AG10803 (cell line): ENCODE measurements at places on chromosomes 12 and 14.
A peak's percentile ranks its signal among the peaks of the same experiment; 100 is the strongest.

GRCh38 chr12:110365489-110366320 lies 37.8 kb downstream of the ANAPC7 start:
- no peak for DNase-seq

GRCh38 chr12:47610686-47611252 lies 95.1 kb downstream of the RPAP3 start:
- DNase-seq, result no peak

DNA sequence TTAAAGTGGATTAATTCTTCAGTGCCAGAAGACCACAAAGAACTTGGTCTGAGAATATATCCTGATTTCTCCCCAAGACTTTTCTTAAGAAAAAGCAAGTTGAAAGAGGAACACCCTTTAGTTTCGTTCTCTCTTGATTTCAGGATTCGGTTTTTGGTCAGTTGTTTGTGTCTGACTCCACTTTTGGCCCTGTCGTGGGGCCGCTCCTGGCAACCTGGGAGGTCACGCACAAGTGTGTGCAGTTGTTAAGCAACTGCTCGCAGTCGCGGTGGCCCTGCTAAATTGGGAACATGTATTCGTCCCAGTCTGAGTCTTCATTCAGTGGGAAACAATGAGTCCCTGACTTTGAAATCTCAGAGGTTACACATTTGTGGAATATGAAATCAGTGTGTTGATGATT lies 68.7 kb downstream of the RGS6 start:
- no peak for DNase-seq

DNA sequence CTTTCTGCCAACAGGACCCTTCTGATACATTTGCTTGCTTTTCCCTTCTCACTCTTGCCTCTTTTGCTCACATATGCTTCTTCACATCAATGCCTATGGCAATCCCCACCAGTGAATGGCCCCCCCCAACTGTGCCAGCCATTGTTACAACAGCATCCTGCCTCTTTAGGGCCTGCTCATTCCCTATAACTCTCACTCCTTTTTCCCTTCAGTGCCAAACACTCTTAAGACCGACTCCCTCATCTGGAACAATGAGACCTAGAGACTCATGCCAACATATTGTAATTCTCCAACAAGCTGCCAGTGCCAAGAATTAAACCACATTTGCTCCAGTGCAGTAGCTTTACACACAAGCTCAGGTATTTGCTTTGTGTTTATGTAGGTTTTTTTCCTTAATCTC lies 189.0 kb downstream of the SOX5 start:
- DNase-seq, result no peak

DNA sequence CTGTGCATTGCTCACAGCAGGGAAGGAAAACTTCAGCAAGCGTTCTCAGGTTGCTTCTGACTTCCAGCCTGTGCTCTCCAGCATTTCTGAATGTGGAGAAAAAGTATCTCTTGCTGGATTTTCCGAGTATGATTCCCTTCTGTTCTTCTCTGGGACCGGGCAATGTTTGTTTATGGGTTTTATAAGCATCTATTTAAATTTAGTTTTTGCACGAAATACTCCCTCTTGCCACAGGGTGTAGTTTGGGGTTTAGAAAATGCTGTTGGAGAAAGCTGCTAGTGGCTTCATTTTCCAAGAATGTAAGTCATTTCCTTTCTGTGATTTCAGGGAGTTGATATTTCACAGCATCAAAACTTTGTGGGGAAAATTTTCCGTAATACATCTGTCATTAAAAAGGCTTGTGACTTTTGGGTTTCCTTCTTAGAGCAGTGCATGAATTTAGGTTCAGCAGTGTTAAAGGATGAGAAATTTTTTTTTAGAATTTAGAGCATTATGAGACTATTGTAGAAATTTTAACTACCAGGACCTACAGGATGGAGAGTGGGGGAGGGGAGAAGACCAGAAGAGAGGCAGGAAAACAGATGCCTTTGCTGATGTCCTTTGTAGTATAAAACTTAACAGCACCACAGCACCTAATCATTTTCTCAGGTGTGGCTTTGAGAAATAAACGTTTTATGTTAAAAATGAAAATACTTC lies 1.5 kb downstream of the FRMD6 start:
- peak; percentile 88 for DNase-seq

DNA sequence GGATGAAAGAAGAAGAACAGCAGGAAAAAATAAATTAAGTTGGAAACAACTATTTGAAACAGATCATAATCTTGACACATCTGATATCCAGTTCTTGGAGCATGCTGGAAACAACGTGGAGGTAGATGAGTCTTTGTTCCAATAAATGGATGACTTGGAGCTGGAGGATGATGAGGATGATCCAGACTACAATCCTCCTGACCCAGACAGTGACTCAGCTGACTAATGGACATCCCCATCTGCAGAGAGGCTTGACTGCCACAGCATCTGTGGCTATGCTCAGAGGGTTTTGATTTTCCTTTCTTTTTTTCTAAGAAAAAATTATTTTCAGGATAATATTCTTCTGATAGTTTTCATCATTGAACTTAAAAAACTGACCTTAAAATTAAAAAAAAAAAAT lies 6.2 kb upstream of the ZDHHC17 start:
- DNase-seq, result peak; percentile 40

DNA sequence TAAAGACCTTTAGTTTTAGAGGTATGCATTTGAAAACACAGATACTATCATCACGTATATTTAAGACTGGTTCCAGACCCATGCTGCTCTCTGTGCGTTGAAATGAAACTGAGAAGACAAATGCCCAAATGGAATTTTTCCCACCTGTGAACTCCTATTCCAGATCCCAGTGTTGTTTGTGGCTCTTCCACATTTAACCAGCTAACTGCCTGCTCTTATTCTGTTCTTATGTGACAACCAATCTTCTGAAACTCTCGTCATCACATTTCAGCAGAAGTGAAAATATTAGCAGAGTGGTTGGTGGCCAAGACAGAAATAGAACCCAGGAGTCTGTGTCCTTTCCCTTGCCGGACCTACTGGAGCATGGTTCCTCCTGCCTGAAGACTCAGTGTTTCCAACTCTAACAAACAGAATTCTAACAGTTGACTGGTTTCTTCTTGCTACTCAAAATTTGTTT lies 460.2 kb downstream of the RAD51B start:
- DNase-seq, result no peak

DNA sequence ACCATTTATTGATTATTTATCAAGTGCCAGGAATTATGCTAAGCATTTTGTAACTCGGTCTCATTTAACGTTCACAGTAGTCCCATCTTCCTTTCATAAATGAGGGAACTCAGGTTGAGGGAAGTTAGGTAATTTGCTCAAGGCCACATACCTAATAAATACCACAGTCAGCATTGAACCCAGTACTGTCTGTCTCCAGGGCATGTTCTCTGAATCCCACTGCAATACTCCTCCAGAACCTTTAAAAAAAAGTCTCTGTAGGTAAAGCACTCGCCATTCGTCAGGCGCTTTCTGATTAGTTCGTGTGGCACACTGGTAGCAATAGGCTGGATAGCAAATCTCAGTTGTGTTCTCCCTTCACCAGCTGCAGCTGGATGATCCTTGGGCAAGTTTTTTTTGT lies 14.3 kb downstream of the SLC17A8 start:
- DNase-seq, result no peak

DNA sequence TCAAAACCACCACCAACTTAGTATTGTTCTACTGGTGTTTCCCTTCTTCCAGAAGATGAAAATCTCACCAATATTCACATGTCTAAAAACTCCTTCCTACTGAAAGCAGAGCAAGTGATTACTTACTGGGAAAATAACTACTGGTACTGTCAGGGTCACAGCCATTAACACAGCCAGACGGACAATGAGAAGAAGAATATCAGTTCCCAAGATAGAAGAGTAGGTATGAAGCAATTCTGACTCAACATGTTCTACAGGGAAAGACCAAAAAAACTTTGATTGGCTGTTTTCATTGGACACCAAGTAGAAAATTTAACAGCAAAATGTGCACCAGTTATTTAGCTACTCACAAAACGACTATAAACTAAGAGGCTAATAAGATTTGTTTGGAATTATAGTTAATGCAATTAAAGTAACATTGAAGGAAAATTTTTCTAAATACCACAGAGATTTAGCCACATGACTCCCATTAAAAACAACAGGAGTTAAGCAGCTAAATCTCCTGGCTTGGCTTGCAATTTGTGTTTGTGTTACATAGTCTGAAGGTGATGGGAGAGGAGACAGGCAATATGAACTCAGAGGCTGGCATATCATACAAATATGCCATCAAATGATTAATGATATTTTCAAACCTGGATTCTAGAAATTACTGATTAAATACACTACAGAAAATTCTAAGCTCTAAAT lies 9.5 kb downstream of the SLC38A2 start:
- DNase-seq, result no peak

GRCh38 chr12:26185532-26186320 lies 9.6 kb upstream of the SSPN start:
- DNase-seq, result no peak
